Vein endothelial cell (primary cell): ENCODE measurements at places on chromosomes 4 and X. TPM values are rescaled to one million over a fixed set of nuclear protein-coding genes. Genes with fewer than 3 reads are reported as not detected.

Gene MSN
- 876 and 965 TPM in 2 replicates for total RNA-seq

Gene XK
- under 0.01 and 0.10 TPM in 2 replicates for total RNA-seq

Gene SPANXB1
- not detected in 2 replicates for total RNA-seq

Gene GPR50
- not detected in 2 replicates for total RNA-seq

Gene NDST4
- not detected in 2 replicates for total RNA-seq

Gene GAGE12E
- not detected in 2 replicates for total RNA-seq

Gene ADGRL3
- total RNA-seq, result not detected in 2 replicates

Gene DMRTC1B
- total RNA-seq, result not detected in 2 replicates

Gene SUPT20HL2
- total RNA-seq, result not detected in 2 replicates

Gene TCEAL9
- total RNA-seq, result 93.4 and 105 TPM in 2 replicates

Gene STX18
- 22.5 and 23.0 TPM in 2 replicates for total RNA-seq

Gene CCKAR
- not detected in 2 replicates for total RNA-seq

Gene NXF2
- not detected in 2 replicates for total RNA-seq

Gene AVPR2
- total RNA-seq, result not detected in 2 replicates

Gene TAF7L
- total RNA-seq, result 0.33 and 0.38 TPM in 2 replicates

Gene DAPP1
- not detected in 2 replicates for total RNA-seq

Gene GAGE13
- not detected in 2 replicates for total RNA-seq

Gene XKRX
- total RNA-seq, result under 0.01 and 0.29 TPM in 2 replicates

Gene TLR10
- not detected in 2 replicates for total RNA-seq

Gene ZBTB49
- total RNA-seq, result 5.9 and 10.3 TPM in 2 replicates

Gene IL9R
- 0.10 TPM in 1 of 2 replicates, not detected in the other for total RNA-seq

Gene ASB9
- 9.1 and 14.2 TPM in 2 replicates for total RNA-seq

Gene CXCL5
- 0.33 and 0.96 TPM in 2 replicates for total RNA-seq

Gene TMPRSS11E
- total RNA-seq, result not detected in 2 replicates

Gene BEX5
- not detected in 2 replicates for total RNA-seq
